ENCODE measurements at places on chromosomes 2 and 18.

GRCh38 chr18:1308686-1309085, 404.0 kb downstream of the ADCYAP1 start:
- no peak for DNase-seq

- no peak for DNase-seq
These were observed 16.5 kb downstream of the CDH19 start for GRCh38 chr18:66587430-66587829.

- DNase-seq = no peak
These were observed at the start of gene COL6A3 for GRCh38 chr2:237413777-237414661. TSS of gene COL6A3 (minus strand) at chr2:237414164. CDS start at chr2:237396817, 17,347 bp downstream.

GRCh38 chr2:109052922-109053321, 63.9 kb upstream of the EDAR start:
- no peak for DNase-seq

- DNase-seq = peak; percentile 56
These were observed 10.9 kb downstream of the TRIP12 start for GRCh38 chr2:229910832-229911412.

DNA sequence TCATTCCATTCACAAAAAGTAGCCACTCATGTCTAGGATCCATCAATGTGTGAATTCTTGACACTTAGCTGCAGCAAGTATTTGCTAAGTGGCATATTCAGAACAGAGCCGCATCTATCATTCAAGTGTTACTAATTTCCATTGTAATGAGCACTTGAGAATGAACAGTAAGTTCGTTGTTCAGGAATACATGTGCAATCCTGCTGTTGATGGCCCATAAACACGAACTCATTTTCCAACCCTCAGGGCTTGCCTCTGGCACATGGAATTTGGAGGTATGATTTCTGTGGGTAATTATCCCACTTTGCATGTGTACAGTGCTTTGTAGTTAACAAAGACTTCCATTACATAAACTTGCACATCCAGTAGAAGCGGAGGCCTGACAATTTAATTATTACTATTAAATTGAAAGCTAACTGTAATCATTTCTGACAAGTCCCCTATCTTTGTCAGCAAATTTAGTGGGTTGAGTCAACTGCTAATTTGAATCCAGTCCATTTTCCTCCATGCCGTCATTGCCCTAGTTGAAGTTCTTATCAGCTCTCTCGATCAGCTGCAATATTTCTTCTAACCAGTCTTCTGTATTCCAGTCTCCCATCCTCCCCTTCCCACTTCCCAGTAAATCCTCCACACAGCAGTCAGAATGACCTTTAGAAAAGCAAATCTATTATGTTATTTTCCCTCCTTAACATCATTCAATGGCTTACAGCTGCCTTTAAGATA, 116.0 kb upstream of the AQP4 start:
- no peak for DNase-seq

DNA sequence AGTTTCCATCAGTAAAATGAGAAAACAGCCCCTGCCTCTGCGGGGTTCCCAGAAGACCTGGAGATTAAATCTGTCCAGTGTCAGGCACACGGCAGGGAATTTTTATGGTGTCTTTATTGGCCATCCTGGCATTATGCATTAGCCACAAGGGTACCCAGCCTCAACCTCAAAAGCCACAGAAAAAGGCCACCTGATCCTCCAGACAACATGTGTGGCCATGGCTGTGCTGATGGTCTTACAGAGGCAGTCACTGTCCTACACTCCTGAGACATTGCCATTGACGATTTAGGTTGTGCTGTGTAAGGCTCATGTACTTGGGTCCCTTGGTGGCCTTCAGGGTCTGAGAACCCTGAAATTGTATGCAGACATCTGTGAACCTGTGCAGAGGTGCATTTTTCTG, 115.6 kb downstream of the SMAD7 start:
- no peak for DNase-seq

- DNase-seq = no peak
These were observed 1.5 kb downstream of the REG1B start for GRCh38 chr2:79086255-79086654.

DNA sequence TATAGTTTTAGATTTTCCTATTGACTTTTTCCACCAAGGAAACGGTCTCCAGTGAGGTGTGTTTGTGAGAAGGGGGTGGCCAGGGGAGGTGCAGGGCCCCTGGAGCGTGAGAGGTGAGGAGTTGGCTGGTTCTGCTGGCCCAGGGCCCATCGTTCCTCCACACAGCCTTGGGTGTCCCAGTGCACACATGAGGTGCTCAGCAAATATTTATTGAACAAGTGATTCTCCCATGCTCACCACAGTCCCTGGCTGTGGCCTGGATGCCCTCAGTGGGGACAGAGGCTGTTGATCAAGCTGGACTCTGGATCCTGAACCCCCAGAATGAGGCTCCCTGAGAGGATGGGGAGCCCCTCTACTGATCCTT, 5.0 kb downstream of the HAAO start:
- DNase-seq = peak; percentile 86

GRCh38 chr18:8056723-8057122, 489.6 kb downstream of the PTPRM start:
- DNase-seq = no peak

DNA sequence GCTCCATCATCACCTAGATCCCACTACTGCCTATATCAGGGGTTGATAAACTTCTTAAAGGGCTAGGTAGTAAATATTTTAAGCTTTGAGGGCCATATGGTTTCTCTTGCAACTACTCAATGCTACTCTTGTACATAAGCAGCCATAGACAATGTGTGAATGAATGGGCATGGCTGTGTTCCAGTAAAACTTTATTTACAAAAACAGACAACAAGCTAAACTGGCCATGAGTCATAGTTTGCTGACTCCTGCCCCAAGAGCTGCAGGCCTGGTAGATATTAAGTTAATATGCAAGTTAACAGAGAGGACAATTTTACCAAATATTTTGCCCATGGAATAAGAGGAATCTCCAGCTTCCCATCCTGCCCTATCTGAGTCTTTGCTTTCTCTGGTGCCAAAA, 29.8 kb upstream of the MYO3B start:
- no peak for DNase-seq

DNA sequence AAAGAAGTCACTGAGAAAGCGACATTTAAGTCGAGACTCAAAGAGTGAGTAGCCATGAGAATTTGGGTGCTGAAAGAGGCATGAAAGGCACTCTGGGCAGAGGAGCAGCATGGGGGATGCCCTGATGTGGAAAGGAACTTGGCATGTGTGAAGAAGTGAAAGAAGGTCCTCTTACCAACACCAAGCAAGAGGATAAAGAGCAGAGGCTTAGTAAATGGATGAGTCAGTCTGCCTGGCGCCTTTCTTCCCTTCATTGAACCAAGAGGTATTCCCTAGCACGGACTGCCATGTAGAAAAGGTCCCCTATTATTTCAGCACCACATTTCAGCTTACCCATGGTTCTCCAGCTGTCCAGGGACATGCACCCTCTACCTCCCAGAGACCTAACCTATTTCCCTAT, 221.1 kb upstream of the NRP2 start:
- no peak for DNase-seq

- DNase-seq = no peak
These were observed 138.3 kb downstream of the PXDN start for GRCh38 chr2:1606046-1606400.

DNA sequence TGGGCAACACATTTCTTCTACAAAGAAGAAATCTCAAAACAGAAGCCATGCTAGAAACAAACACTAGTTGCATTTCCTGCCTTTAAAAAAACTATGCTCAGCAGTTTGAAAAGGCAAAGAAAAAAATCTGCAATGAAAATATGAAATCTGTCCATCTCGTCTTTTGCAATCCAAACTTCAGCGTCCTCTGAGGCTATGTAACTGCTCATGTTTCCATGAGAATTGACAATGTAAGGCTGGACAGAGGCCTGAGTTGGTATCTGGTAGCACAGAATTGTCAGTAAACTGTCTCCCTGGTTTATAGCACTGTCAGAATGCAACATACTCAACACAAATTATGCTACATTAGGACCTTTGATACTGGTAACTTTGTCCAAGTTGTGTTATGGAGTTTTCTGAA, 429.9 kb downstream of the ARHGAP15 start:
- DNase-seq = no peak

- peak; percentile 67 for DNase-seq
These were observed 115.3 kb downstream of the BCL2L11 start for GRCh38 chr2:111236025-111236424.

DNA sequence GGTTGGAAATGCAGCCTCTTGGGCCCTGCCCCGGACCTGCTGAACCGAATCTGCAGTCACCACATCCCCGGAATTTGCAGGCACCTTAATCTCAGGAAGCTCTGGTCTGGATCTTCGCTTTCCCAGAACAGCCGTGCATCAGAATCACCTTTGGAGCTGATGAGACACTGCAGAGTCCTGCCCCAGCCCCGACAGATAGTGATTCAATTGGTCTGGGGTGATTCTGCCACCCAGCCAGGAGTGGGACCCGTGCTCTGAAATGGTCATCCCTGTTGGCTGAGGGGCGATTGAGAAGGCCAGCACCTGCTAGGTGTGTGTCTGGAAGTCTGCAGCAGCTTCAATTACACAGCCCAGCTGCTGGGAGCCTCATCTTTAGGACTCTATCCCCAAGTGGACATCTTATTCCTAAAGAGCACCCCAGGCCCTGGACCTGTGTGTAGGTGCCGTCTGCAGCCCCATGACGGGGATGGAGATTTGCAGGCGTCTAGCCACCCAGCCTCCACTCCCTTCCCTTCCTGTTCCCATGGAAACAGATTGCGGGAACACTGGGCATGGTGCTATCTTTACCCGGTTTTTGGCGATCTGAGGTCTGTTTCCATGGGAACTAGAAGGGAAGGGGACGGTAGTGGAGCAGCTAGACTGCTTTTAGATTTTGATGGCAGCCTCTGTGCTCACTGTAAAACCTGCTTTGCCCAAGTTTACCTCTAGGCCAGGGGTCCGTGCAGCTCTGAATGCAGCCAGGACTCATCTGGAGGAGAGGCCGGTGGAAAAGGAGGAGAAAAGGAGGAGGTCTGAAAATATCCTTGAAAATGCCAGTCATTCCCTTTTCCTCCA, 156.1 kb downstream of the LDLRAD4 start:
- DNase-seq = peak; percentile 31

- no peak for DNase-seq
These were observed 54.2 kb downstream of the NCAPH start for GRCh38 chr2:96389736-96390135.

- DNase-seq = no peak
These were observed 560.6 kb downstream of the SLC4A3 start for GRCh38 chr2:220188031-220188430.

GRCh38 chr2:9330612-9331270, 92.6 kb downstream of the ITGB1BP1 start:
- no peak for DNase-seq

DNA sequence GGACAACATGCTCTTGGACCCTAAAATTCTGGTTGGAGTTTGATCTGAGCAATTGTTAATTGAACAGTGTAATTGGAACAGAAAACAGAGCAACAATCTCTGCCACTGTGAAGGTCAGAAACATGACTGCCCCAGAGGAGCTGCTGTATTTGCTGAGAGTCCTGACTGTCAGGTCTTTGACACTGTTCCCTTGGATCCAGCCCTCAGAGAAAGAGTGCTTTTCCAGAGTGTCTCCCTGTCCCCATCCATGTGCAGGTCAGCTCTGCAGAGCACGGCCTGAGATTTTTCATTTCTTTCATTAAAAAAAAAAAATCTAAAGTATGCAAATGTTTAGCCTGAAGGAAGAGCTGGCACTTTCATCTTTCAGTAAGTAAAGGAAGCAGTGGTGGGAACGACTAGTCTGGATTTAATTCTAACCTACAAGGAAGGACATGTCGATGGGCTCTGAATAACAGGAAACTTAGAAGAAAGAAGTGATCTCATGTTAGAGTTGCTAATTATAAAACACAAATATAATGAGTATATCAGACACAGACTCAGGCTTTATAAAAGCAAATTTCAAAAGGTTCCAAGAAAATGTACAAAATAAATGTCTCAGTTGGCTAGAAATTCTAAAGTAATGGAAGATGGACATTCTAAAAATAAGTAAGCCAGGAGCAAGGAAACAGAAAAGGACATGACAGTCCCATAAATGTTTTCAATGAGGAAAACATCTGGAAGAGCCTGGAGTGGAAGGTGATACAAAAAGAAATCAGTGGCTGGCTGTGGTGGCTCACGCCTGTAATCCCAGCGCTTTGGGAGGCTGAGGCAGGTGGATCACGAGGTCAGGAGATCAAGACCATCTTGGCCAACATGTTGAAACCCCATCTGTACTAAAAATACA, 876.5 kb downstream of the EPHA4 start:
- no peak for DNase-seq

DNA sequence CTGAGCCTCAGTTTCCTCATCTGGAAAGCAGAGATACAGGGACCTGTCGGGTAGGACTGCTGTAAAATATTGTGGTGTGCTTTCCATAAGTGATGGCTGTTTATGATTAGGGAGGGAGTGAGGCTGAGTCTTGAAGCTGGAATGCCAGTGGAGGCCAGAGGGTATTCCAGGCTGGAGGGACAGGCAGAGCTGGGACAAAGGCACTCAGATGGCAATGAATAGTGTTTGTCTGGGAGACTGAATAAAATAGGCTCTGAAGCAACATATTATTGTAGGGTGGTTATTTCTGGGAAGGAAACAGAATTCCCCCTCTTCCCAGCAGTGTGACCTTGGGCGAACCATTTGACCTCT, 120.7 kb downstream of the INHBB start:
- DNase-seq = no peak

DNA sequence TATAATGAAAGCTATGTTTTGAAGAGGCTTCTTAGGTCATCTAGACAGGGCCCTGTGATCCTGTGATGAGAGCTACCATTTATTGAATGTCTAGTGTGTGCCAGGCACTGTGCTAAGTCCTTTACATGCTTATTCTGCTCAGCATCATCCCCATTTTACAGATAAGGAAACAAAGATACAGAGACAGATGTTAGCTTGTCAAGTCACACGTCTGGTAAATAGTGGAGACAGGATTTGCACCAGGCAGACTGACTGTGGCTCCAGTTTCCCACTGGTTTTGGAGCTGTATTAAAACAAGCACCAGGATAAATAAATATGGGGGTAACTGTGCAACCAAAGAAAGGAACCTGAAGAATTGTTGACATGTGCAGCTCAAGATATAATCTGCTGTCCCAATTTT, 19.2 kb upstream of the EML6 start:
- no peak for DNase-seq

DNA sequence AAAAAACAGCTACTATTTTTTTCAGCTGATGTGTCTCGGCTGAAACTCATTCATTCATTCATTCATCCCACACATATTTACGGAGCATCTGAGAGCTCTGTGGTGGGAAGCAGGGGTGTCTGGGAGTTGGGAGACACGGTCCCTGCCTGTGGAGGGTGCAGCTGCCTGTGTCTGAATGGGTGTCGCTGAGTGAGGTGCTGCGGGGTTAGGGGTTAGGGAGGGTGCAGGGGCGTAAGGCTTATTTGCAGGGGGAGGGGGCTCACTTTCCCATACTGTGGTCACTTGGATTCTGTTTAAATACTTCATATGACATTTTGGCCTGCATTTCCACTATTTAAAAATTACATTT, 89.4 kb upstream of the ASB18 start:
- DNase-seq = no peak
